ENCODE measurements at places on chromosomes 7 and 10.

DNA sequence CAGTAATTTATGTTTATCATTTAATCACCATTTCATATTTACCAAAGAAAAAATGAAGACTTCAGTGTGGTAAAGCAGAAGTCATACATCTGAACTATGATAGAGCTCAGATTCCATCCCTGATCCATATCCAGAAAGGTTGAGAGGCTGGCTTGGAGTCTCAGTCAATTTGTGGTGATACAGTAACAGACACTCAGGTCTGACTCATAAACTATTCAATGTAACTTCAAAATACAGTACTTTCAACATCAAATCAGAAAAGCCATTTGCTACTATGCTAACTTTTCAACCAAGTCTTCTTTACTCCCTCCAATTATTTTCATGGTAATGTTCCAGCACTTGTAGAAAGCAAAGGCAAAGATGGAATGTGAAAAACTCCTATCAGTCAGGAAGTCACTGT lies 190.4 kb downstream of the HDAC9 start:
- no peak for DNase-seq

- no peak for DNase-seq
Observed at GRCh38 chr10:78336402-78336791, 302.7 kb downstream of the RPS24 start.

DNA sequence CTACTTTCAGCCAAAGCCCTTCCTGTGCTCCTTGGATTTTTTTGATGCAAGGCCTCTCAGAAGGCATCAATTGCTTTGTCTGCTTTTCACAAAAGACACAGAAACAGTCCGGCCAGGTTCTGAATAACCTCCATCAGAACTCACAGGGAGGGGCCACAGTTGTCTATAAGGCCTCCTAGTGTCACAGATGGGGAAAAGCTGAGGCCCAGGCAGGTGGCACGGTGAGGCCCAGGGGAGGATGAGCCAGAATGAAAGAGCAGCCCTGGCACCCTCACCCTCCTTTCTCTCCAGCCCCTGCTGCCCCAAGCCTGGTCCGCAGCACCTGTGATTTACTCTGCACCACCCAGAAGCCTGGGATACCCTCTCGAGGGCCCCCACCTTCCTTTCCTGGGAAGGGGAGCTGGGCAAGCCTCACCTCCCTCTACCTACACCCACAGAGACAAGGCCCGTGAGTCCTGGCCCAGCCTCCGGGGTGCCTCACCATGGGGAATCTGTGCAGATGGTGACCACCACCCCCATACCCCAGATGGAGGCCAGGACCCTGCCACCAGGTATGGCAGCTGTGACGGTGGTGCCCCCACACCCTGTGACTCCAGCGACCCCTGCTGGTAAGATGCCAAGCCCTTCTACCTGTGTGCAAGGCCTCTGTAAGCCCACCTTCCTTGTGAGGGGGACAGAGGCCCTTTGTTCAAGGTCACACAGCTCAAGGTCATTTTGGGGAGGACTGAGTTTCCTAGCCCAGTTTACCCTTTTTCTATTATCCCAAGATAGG lies 26.2 kb upstream of the ZNF467 start:
- peak; percentile 55 for DNase-seq

DNA sequence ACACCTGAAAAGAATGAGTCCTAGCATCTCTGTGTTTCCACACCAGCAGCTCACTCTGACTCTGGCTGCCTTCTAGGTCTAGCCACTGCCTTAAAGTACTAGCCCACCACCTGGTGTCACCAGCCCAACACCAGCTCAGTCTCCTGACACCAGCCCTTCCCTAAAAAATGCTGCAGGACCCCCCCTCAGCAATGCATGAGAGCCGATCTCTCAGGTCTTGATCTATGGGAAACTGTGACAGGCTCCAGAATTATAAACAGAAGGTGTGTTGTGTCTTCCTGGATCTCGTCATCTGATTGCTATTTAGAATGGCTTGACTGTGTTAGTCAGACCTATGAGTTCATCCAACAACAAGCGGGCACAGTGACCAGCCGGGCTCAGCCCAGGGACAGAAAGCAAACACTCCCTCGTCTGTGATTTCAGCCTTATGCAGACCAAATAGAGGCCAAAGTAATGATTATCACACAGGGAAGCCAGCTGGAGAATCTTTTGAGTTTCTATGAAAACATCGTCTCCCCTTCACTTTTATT lies 66.6 kb downstream of the CUBN start:
- no peak for DNase-seq

- DNase-seq = no peak
Observed at GRCh38 chr10:97067716-97068391, 117.9 kb downstream of the SLIT1 start.

GRCh38 chr10:43128958-43129706 lies 9.1 kb upstream of the CSGALNACT2 start:
- DNase-seq = no peak

DNA sequence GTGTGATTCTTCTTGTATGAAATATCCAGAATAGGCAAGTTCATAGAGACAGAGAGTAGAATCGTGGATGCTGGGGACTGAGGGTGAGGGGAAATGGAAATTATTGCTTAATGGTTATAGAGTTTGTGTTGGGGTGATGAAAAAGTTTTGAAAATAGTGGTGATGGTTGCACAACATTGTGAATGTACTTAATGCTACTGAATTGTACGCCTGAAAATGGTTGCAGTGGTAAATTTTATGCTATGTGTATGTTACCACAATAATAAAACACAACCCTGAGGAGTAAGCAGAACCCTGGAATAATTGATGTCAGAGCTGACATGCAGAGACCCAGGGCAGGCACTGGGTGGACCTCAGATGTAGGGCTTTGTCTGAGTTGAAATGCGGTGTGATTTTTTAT lies 57.6 kb downstream of the TACR2 start:
- no peak for DNase-seq
